ENCODE measurements at places on chromosomes 13 and 19.
A peak's percentile ranks its signal among the peaks of the same experiment; 100 is the strongest.

DNA sequence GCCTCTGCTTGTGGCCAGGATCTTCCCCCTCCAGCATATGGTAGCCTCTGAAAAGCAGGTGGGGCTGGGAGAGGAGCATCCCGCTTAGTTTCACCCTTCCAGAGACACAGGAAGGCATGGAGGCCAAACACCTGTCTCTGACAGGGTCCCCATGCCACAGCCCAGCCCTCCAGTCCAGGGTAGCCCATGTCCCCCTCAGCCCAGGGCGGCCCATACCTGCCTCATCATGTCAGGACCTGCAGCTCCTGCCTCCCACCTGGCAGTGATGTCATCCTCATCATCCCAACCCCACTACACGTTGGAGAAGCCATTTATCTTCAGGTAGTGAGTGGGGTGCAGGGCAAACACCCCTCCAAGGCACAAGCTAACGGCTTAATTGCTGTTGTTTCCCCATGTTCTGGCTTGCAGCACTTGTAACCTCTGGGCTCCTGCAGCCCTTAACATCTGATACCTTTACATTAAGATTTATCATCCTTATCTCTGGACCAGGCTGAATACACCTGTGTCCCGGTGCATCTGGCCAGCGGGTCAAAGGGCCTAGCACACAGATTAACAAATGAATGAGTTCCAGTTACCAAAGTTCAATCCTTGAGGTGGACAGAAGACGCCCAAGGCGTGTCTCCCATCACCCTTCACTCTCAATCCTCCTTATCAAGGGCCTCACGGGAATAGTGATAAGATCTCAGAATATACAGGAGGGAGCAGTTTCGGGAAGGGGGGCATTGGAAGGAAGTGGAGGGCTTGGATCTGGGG is 22.2 kb downstream of the ZNF175 start:
- DNase-seq: peak; percentile 11

DNA sequence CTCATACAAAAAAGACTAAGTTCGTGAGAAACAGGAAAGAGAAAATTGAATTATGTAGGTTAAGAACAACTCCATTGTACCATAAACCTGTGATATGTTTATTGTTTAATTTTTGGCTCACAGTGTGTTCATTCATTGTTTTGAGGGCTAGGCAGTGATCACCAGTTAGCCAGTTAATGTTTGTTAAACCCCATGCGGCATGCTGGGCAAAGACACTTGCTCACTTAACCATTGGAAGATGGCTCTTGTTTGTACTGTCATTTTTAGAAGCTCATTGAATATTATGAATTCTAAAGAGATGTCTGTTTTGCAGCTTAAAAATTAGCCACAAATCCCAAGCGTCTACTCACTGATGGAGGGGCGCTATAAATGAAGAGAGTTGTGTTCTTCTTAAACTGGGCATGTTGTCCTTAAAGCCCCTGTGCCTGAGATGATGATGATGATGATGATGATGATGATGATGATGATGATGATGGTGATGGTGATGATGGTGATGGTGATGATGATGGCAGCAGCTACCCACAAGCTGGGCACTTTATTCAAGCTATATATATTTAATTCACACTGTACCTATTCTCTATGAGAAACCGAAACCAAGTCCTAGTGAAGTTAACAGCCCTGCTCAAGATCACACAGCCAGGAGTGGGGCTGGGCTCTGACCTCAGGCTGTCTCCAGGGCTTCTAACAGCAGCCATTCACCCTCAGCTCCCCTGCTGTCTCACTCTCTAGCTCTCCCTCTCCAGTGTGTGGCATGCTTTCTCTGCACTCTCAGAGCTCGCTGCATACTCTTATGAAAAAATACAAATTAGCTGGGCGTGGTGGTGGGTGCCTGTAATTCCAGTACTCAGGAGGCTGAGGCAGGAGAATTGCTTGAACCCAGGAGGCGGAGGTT is 169.1 kb downstream of the SHISA2 start:
- no peak for DNase-seq

DNA sequence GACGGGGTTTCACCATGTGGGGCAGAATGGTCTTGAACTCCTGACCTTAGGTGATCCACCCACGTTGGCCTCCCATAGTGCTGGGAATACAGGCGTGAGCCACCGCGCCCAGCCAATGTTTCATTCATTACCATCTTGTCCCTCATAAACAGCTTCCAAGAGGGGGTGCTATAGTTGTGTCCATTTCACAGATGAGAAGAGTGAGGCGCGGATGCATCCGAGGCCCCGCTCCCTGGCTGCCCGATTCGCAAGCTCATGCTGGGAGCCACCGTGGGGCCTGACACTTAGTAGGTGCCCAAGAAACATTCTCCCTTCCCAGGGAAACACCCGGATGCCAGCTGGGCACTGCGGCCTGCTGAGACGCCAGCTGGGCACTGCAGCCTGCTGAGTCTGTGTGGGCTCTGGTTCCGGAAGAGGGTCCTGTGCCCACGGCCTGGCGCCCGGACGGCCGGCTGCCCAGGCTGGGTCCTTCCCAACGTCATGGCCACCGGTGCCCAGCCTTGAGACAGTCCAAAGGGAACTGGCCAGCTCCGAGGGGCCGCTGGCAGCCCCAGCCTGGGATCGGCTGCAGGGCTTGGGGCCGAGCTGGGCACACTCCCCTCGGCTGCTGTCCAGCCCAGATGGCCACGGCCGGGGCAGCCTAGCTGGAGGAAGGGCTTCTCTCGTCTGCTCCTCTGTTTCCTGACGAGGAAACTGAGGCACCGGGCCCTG is 54.7 kb downstream of the NFIC start:
- no peak for DNase-seq

DNA sequence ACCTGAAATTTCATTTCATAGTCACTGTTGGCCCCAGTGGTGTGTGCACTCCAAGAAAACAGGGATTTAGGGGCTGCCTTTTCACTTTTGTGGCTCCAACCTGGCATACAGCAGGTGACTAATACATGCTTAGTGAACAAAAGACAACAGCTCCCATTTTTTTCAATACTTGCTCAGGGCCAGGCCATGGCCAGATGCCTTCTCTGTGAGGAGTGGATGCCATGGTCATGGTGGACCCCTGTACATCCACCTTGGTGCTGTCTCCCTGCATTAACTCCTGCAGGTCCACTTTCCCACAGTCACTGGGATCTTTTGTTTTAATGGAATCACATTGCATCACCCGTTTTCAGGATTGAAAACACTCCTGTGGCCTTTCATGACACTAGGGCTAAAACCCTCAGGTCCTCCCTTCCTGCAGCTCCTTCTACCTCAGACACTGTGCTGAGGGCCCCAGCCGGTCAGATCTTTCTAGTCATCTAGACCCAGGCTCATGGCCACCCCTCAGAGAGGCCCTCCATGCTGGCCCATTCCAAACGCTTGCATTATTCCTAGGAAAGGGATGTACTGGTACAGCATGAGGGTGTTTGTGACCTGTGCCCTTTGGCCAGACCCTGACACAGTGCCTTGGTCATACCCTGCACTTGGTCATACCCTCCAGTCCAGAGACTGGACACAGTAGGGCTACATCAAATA is 1.2 kb upstream of the TMEM147 start:
- DNase-seq: no peak

GRCh38 chr13:30169442-30169841 is 137.9 kb downstream of the KATNAL1 start:
- DNase-seq: no peak

DNA sequence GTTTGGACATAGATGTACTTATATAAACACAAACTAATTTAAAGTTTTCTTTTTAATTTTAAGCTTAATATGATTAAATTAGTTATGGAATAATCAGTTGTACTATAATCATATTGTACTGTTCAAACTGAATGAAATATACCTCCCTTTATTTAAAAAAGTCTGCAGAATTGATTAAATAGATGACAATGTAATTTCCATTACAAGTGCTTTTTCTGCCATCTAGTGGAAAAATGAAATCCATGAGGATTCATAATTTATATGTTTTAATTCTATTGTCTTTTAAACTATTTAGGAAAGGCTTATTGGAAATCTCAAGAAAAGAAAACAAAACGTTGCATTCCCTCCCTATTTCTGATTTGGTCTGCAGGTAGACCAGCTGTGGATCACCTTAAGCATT is 30.9 kb downstream of the MZT1 start:
- no peak for DNase-seq

DNA sequence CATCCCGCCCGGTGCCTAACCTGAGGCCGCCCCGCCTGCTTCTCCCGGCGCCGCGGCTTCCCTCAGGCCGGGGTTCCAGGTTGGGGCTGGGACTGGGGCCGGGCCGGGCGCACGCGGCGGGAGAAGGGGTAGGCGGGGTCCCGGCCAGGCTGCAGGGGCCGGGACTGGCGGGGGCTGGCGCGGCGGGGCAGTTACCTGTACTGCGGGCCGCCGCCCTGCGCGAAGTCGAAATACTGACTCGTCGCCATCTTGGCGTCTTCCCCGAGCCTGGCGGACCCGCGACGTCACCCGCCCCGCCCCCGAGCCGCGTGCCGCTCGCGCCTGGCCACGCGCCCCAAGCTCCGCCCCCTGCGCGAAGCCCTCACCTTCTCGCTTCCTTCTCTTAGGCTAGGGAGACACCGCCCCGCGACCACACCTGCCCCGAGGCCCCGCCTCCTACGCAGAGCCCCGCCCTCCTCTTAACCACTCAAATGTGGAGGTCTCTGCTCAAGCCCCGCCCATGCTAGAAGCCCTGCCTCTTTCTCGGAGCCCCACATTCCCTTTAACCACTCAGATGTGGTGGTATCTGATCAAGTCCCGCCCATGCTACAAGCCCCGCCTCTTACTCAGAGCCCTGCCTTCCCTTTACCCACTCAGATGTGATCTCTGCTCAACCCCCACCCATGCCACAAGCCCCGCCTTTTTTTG is at the start of gene ZFR2:
ZFR2 (minus strand) TSS at position 269 of the 687 bp plus-strand sequence; CDS start at position 248, 21 bp downstream.
- DNase-seq: peak; percentile 87

GRCh38 chr13:112779856-112780604 is 90.2 kb downstream of the ATP11A start:
- no peak for DNase-seq

DNA sequence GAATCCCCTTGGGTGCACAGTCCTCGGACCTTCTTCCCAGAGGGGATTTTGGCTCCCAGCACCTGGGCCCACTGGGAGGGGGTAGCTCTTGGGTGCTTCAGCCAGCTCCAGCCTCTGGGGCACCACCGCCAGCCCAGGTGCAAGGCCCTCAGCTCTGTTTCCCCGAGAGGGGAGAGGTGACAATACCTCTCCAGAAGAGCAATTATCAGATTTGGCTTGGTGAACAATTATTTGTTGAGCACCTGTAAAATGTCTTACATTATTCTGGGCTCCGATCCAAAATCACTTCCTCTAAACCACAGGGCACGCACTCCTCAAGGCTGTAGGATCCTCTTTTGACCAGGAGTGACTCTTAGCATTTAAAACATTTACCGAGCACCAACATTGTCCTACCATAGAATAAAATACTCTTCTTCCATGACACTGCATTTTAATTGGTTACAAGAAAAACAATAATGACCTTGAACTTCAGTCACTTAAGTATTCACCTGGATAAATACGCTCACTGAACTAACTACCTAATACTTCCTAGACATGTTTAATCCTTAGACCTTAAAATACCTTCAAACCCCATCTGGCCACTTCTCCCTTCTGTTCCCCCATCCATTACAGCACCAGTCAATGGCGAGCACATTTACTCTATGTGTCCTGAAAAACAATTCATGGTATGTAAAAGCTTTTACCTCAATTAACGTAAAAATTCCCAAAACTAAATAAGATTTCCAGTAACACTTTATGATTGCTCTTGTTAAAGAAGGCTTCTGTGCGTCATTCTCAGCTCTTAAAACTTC is 54.8 kb downstream of the ABCC4 start:
- DNase-seq: no peak

- peak; percentile 16 for DNase-seq
Measured at GRCh38 chr19:54160854-54161253, 1.3 kb upstream of the LENG1 start.

- no peak for DNase-seq
Measured at GRCh38 chr13:22940090-22940710, 240.6 kb upstream of the SGCG start.

Data from GM23338 (cell line).